ENCODE measurements at places on chromosomes 12 and 14.

DNA sequence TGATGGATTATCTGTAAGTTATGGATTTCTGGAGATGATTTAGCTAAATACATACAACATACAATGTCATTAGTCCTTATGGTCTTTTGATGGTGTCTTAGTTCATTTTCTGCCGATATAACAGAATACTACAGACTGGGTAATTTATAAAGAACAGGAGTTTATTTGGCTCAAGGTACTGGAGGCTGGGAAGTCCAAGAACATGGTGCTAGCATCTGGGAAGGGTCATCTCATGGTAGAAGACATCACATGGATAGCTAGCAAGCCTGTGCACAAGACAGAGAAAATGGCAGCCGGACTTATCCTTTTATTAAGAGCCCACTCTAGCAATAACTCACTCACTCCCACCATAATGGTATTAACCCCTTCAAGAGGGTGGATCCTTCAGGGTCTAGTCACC is 24.2 kb downstream of the KLHL28 start:
- no peak for DNase-seq

DNA sequence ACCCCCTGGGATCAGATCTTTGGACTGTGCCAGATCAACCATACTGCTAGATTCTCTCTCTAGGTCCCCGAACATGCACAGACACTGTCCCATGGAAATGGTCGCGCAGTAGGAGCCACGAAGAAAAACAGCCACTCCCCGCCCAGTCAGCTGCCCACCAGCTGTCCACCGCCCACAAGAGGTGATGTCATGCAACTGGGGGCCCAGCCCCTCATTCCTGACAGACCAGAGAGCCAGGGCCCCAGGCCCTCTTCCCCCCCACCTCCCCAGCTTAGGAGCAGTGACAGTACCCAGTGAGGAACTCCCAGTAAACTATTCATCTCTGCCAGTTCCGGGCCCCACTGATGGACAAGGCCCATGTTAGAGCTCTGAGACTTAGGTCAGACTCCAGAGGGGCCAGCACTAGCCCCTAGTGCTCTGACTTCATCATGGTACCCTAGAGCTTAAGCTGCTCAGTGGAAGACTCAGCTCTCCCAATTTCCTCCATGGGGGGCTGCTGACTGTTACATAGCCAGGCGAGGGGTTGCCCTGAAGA is 3.7 kb upstream of the TAMALIN start:
- DNase-seq, result no peak

- DNase-seq, result no peak
These were observed 440.9 kb upstream of the SEL1L start for GRCh38 chr14:81974543-81974942.

DNA sequence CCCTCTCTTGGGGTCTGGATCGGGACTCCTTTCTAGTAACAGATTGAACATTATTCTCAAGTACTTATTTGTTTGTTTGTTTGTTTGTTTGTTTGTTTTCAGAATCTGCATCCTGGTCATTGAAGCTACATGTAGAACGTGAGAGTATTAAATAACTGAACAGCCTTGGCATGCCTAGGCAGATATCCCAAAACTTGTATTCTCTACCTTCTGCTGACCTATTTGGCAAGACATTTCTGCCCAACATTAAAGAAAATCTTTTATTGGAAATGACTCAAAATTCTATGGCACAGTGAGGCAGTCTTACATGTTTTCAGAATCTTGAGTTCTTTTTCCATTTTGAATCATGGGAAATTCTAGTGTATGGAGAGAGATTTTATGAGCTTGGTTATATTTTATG is 165.1 kb upstream of the CNOT2 start:
- DNase-seq, result no peak

GRCh38 chr14:23034498-23035302 is at the start of gene PSMB5:
Gene PSMB5, minus strand, starts transcription at chr14:23034900. Its CDS starts 19 bp downstream, at chr14:23034881.
- peak; percentile 67 for DNase-seq

- no peak for DNase-seq
These were observed 34.6 kb downstream of the GIT2 start for GRCh38 chr12:109961612-109962011.

- no peak for DNase-seq
These were observed 49.1 kb downstream of the FBXO33 start for GRCh38 chr14:39383026-39383660.

- DNase-seq, result no peak
These were observed 9.8 kb downstream of the PSEN1 start for GRCh38 chr14:73146111-73146510.

DNA sequence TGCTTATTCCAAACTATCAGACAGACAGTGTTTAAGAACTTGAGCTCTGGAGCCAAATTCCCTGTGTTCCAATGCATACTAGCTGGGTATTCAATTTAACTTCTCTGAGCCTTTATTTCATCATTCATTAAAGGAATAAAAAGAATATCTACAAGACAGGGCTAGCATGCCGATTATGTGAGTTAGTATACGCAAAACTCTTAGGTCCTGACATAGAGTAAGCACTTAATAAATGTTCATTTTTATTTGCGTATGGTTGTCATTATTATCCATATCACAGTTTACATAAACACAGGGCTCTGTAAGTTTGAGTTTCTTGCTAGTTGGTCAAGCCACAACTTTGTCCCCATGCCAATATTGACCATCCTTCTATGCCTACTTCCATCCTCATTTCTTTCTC is 161.5 kb downstream of the NUAK1 start:
- DNase-seq, result no peak

GRCh38 chr12:51118706-51119105 is 35.3 kb upstream of the CSRNP2 start:
- no peak for DNase-seq

GRCh38 chr12:132764231-132764630 is 2.6 kb upstream of the ANKLE2 start:
- no peak for DNase-seq

- no peak for DNase-seq
These were observed 212.0 kb downstream of the SLC15A4 start for GRCh38 chr12:128611736-128612135.

DNA sequence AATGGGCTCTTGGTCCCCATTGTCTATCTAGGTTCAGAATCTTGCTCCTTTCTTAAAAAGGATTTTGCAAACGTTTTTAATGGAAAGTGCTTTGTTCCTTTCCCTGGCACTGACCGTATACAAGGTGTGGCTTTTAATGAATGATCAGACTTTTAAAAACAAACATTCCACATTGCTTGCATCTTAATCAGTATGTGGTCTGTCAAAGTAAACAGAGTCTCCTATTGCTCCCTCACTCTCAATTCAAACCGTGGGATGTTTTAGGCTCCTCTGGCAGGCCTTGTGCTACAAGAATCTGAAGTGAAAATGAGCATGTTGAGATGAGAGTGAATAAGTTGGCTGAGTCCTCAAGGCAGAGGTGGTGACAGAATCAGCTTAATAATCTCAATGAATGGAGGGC is 107.0 kb downstream of the VRK1 start:
- no peak for DNase-seq

DNA sequence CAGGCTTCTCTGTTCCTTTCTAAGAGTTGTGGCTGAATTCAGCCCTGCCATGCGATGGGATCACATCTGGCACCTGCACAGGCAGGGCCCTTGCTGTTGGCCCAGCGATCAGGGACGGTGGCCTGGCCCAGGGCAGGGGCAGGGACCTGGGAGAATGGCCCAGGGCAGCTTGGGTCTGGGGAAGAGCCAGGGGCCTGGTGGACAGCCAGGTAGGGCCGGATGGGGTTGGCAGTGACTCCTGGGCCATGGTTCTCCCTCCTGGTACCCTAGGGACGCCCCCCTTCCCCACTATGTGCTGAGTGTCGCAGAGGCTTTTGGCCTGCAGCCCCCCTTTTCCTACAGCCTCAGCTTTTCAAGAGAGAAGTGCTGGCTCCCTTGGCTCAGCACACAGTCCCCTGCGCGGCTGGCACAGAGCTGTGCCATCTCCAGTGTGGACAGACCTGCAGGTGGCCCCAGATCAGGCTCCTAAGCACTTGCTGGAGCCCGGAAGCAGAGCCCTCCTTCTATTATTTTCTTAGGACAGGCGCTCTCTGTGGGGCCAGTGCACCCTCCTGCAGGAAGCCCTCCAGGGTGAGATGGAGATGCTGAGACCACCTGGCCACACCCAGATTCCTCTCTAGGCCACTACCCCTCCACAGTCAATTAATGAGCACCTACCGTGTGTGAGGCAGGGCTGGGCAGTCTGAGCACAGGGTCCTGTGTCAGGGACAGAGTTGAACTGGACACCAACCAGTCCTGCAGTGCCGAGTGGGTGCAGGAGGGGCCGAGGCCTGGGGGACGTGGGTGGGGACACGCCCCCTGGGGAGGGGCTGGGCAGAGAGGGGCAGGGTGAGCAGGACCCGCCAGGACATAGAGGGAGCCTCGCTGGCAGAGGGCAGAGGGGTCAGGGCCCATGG is 267.6 kb downstream of the ADGRD1 start:
- DNase-seq, result no peak

- no peak for DNase-seq
These were observed 7.8 kb downstream of the P2RX4 start for GRCh38 chr12:121217761-121218160.

DNA sequence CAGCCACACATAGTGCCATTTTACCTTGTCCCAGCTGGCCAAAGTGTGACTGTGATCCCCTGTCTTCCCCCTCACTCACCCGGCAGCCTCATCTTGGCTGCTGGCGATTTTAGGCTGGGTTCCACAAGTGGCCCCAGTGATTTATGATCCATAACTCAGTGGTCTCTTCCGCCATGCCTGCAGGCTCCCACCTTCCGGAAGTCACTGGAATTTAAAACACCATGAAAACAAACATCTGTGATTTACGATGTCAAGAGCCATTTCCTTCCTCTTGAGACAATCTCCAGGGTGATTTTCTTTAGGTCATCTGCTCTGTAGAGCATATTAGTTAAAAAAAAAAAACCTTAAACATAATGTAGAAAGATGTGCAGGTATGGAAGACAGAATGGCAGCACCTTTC is 282.3 kb downstream of the CACNA1C start:
- DNase-seq, result no peak

GRCh38 chr12:121806009-121806545 is 2.3 kb downstream of the SETD1B start:
- no peak for DNase-seq

DNA sequence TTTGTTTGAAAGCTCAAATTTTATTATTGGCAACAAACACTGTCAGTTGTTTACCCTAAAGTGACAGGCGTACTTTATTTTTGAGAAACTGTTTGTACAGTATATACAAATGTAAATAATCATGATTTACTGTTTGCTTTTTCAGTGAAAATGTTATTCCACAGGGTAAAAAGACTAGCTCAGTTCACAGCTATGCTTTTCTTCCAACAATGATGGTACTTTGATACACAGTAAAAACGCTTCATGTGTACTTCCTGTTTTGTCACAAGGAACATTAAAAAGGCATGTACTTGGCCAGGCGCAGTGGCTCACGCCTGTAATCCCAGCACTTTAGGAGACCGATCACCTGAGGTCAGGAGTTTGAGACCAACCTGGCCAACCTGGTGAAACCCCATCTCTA is 53.7 kb downstream of the MON2 start:
- no peak for DNase-seq

DNA sequence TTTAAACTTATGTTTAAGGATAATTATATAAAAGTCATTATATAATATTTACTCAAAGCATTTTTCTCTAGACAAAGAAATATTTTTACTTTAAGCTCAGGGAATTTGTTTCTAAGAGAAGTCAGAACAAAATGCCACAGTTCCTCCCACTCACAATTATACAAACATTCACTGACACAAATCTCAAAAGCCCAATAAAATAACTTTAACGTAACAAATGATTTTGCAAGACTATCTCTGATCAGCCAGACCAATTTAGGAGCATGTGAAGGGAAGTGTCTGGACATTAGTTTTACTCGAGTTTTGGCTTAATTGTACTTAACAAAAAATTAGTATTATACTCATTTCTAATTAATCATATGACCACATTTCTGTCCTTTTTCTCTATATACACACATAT is 41.2 kb downstream of the COCH start:
- DNase-seq, result no peak

DNA sequence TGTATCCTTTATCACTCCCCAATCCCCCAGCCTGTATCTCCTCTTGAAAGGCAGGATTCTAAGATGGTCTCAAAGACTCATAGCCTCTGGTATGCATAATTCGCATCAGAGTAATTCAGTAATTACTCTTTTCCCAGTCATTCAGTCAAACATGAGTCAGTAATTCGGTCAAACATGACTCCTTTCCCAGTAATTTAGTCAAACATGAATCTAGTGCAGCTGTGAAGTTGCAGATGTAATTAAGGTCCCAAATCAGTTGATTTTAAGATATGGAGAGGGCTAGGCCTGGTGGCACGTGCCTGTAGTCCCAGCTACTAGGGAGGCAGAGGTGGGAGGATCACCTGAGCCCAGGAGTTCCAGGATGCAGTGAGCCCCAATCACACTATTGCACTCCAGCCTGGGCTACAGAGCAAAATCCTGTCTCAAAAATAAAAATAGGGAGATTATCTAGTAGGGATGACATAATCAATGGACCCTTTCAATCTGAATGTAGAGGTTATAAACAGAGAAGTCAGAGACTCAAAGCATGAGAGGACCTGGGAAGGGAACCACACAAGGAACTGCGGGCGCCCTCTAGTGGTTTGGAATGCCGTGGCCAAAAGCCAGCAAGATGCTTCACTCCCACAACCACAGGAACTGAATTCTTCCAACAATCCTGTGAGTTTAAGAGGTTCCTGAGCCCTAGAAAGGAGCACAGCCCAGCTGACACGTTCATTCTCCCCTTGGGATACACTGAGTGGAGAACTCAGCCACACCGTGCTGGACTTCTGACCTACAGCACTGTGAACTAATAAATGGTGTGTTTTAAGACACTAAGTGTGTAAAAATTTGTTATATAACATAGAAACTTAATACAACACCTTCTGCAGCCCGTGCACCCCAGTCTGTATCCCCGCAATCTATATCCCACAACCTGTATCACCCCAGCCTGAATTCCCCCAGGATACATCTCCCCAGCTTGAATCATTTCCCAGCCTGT is 14.3 kb upstream of the ARMH4 start:
- peak; percentile 48 for DNase-seq

DNA sequence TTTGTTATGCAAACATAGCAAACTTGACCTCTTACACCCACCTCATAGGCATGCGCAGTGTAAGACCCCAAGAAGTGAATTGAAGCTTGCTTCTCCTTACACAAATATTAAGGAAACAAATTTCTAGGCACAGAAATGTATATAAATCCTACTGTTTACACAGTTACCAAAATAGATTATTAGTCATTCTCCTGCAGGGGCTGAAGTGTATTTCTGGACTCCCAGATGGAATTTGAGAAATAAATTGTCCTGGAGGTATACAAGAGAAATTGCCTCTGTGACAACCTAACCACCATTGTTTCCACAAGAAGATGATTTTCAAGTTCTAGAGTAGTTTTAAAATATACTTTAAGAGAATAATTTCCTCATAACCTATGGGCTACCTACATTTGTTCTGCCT is 656.0 kb upstream of the MDGA2 start:
- no peak for DNase-seq

DNA sequence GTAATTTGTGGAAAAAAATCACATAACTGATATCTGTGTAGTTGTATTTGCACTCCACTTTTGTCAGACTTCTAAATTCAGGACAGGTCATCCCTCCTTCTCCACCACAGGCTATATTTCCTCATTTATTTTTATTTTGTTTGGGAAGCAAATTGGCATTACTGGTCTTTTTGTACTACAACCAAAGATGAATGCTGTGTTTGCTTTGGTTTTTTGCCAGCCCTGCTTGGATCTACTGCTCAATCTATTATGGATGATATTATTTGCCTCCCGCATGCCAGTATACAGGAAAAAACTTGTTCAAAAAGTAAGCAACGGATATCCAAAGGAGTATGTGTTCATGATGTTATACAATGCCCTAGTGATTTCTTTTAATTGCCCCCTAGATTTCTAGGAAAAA is 948.8 kb downstream of the TRHDE start:
- DNase-seq, result no peak

GRCh38 chr14:91231446-91231845 is 13.1 kb downstream of the GPR68 start:
- no peak for DNase-seq

All from T-helper 1 cell (primary cell).